Stimulated activated CD8-positive, alpha-beta memory T cell treated with anti-CD3 and anti-CD28 coated beads, Interleukin-15, amount 100 ng/mL, for 24 hours (primary cell): ENCODE measurements at places on chromosomes 6 and 20.

- DNase-seq = peak; percentile 28
These were observed at the start of gene TMEM200A for GRCh38 chr6:130365166-130366106. Gene TMEM200A (plus strand): TSS chr6:130366017. CDS start chr6:130440423, 74,406 bp downstream.

DNA sequence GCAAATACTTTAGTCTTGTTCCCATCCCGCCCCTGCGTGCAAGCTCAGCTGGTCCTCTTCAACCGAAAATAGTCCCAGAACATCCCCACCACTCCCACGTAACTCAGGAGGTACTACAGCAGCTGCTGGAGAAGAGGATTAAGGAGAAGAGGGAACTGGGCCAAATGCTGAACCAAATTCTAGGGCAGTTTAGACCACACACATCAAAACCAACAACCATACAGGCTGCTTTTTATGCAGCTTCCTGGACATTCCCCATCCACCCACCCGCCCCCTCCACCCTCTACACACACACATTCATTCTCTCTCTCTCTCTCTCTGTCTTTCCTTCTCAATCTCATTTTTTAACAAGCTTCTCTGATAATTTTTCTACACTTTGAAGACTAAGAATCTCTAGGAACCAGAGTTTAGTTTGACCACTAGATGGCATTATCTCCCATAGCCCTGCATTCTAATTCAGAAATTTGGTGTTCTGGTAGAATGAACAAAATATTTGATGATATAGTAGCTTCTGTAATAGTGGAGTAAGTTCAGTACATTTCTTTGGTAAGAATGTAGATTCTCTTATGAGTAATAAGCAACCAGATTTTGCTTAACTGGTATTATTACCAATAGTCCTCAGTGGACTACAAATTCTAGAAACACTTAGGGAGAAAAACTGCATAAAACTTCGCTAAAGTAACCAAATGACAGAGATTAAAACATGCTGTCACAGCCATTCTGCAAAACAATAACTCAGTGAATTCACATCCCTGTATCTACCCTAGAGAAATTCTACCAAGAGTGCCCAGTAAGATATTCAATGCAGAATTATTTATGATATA is 52.1 kb upstream of the BEND6 start:
- no peak for DNase-seq

DNA sequence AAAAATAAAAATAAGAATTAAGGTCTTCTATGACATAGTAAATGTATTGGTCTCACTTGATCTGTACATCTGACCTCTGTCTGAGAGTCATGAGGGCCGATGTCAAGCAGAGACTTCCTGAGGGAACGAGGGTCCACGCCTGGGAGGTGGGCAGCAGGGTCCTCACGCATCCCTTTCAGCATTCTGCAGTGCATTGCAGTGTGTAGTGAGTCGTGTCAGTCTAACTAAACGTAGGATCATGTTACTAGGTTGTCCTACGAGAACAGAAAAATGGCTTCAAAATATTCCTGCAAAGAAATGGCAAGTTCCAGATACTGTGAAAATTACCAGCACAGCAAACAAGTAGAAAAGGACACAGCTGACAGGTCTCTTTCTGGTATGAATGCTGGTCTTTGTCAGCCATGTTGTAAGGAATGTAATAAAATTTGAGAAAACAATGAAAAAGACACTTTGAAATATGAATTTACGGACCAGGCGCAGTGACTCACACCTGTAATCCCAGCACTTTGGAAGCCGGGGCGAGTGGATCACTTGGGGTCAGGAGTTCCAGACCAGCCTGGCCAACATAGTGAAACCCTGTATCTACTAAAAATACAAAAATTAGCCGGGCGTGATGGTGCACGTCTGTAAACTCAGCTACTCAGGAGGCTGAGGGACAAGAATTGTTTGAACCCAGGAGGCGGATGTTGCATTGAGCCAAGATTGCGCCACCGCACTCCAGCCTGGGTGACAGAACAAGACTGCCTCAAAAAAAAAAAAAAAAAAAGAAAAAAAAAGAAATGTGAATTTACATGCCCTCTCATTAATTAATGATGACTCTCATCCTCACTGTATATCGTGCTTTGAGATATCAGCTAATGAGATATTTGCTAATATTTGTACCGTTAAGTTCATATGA is 2.4 kb upstream of the AHCY start:
- DNase-seq = no peak

- no peak for DNase-seq
These were observed 17.0 kb downstream of the NCR2 start for GRCh38 chr6:41352396-41352795.

DNA sequence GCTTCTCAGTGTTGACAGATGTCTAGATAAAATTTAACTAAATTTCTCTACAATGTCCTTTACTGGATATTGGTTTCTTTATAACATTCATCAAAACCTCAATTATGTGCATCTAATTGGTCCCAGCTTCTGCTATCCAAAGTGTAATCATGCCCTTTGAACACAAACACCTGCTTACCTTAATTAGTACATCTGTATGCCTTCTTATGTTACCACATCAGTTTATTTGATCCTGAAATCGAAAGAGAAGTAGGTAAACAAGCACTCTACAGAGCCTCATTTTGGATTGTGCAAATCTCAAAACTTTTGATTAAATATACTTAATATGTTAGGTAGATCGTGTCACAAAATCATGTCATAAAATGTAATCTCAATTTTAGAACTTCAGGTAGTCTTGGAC is 36.5 kb downstream of the TAB2 start:
- DNase-seq = no peak

DNA sequence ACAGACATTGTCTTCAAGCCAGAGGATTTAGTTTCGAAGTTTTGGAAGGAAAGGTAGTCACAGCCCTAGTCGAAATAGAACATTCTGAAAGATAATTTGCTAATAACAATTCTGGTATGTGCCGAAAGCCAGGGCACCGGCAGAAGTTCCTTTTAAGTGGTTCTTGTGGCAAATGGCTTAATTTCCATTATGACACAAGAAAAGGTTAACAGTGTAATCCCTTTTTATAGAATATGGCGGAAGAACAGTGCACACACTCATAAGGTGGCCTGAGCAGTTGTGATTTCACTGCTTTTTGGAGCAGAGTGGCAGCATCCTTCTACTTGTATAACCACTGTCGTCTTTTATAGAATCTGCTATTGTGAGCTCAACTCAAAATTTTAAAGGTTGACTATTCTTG is 152.4 kb downstream of the SASH1 start:
- DNase-seq = no peak

GRCh38 chr6:142440600-142441293 is 138.9 kb downstream of the ADGRG6 start:
- DNase-seq = no peak

GRCh38 chr6:134177753-134178160 is 125.3 kb upstream of the SLC2A12 start:
- DNase-seq = no peak

DNA sequence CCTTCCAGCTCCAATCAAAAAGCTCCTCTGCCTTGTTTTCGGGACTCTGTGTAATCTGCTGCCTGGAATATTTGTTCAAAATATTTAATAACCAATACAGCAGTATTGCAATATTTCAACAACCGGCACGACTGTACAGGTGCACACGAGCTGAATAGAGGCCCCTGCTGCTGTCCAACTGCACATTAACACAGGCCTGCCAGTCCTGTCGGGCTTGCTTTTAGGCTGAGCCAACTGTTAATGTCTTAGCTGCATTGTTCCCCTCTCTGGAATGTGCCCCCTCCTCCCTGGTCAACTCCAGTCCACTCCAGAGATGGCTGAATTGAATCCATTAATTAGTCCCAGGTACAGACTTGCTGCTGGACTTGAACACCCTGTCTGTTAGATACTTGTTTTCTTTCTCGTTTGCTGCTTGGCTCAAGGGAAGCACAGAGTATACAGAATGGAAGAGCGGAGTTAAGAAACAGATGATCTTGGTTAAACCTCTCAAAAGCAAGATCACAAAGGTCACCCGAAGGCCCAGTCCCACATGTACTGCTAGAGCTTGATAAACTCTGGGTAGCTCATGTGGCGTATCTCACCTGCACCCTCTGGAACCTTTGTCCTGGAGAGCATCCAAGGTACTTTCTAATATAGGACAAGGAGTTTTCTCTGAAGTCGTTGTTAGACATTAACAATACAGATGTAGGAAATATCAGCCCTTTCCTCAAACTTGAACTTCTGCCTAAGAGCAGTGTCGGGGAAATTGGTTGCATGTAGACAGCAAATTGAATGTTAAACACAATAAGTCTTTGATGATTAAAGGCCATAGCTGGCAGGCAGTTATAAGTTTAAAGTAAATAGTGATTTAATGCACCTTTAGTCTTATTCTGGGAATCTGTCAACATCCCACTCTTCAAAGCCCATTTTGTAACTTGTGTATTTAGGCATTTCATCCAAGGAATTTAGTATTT is 31.9 kb downstream of the SHLD1 start:
- no peak for DNase-seq

GRCh38 chr6:133997267-133997666 is 44.2 kb downstream of the TBPL1 start:
- DNase-seq = no peak

DNA sequence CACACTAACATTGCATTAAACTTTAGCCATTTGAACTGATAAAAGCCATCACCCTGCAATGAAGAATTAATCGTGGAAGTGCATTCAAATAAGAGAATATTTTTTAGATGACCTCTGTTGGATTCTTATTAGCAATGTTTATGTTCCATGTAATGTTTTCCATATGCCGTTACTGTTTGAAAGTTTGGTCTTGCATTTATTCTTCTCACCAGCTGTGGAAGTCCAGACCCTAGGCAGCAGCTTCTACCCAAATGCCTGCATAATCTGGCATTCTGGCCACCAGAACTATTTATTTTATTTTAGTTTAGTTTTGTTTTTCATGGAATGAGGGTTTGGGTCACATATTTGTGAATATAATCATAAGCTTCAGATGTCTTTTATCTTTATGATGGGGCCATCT is 140.4 kb downstream of the SAMD5 start:
- DNase-seq = no peak

- DNase-seq = no peak
These were observed 93.1 kb downstream of the PRND start for GRCh38 chr20:4814696-4815252.

DNA sequence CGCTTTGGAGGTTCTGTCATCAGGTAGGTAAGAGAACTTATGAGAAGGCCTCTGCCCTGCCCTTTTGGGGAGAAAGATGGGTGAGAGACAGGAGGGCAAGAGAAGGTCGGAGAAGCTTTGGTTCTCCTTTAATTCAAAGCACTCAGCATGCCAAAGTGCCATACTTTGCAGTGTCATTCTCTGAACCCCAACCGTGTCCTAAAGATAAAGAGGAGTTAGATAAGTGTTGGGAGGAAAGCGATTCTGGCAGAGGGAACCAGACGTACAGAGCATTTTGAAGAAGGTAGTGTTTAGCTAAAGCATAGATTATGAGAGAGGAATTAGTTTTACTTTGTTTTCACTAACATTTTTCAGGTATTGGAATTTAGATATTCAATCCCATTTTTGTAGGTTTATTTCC is 40.3 kb downstream of the NKAIN2 start:
- DNase-seq = no peak

DNA sequence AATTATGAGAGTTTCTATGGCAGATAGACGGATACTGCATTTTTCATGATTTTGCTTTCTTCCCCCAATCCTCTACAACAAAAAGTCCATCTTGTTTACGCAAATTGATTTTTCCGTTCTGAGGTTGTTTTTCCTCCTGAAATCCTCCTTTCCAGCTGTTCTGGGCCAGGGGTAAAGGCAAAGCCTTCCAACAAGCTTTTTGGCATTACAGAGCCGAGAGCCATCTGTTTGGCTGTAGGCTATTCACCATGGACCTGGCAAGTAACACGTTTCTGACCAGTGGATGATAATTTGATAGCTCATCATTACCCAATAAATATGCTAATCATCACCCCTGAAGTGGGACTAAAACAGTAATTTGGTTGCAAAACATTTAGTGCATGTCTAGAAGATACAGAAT is 226.5 kb downstream of the CBLN4 start:
- DNase-seq = no peak

GRCh38 chr6:110786696-110787095 is 28.6 kb downstream of the CDK19 start:
- DNase-seq = no peak

- DNase-seq = no peak
These were observed 741 bp downstream of the PTPN1 start for GRCh38 chr20:50510706-50511542.

DNA sequence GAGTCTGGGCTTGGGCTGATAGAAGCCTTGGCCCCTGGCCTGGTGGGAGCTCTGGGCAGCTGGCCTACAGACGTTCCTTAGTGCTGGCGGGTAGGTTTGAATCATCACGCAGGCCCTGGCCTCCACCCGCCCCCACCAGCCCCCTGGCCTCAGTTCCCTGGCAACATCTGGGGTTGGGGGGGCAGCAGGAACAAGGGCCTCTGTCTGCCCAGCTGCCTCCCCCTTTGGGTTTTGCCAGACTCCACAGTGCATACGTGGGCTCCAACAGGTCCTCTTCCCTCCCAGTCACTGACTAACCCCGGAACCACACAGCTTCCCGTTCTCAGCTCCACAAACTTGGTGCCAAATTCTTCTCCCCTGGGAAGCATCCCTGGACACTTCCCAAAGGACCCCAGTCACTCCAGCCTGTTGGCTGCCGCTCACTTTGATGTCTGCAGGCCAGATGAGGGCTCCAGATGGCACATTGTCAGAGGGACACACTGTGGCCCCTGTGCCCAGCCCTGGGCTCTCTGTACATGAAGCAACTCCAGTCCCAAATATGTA is 957 bp upstream of the VEGFA start:
- DNase-seq = no peak

DNA sequence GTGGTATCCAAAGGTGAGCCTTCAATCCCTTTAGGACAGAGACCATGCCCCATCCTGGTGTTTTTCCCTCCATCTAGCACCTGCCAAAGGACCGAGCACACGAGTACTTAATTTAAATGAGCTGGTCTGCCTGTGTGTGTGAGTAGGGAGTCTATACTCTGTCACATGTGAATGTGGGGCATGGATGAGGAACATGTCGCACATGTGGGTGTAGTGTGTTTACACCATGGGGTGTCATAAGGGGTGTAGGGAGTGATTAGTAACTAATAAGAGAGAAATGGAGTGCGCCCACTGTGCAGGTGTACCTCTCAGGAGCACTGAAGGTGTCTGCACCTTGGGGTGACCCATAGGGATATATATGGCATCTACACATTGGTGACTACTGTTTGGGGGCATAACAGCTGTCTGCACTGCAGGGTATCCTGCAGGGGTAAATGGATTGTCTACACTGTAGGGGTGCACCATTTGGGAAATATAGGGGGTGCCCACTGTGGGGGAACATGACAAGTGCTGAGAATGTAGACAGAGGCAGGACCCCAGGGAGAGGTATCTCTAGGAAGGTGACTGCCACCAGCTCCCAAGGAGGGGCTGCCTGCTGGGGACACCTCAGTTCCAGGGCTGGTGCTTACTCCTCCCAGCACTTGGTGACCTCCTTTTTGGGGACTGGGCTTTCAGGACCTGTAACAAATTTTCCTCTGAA is 53.5 kb downstream of the EBF4 start:
- no peak for DNase-seq

- no peak for DNase-seq
These were observed 224.3 kb downstream of the TTLL2 start for GRCh38 chr6:167549213-167549612.

- DNase-seq = no peak
These were observed 75.9 kb upstream of the CST7 start for GRCh38 chr20:24873025-24873620.
